ENCODE measurements at places on chromosomes 2 and 18.
A peak's percentile ranks its signal among the peaks of the same experiment; 100 is the strongest.

DNA sequence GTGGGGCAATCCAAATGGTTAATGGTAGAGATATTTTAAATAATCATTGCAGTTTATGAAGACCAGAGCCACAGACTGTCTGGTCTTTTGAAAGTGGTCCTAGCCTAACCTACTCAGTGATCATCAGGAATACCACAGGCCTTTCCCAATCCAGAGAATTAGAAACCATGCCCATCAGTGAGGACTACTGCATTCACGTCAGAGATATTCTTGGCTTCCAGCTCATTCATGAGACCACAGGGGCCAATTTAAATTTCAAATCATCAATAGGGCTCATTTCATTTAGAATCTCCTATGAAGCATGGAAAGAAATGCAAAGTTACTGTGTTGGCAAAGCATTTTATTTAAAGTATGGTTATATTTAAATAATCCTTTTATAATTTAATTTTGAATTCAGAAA, 362.3 kb upstream of the KCNJ3 start:
- no peak for DNase-seq

- no peak for DNase-seq
Observed at GRCh38 chr18:12408247-12408869, 629 bp downstream of the PRELID3A start.

DNA sequence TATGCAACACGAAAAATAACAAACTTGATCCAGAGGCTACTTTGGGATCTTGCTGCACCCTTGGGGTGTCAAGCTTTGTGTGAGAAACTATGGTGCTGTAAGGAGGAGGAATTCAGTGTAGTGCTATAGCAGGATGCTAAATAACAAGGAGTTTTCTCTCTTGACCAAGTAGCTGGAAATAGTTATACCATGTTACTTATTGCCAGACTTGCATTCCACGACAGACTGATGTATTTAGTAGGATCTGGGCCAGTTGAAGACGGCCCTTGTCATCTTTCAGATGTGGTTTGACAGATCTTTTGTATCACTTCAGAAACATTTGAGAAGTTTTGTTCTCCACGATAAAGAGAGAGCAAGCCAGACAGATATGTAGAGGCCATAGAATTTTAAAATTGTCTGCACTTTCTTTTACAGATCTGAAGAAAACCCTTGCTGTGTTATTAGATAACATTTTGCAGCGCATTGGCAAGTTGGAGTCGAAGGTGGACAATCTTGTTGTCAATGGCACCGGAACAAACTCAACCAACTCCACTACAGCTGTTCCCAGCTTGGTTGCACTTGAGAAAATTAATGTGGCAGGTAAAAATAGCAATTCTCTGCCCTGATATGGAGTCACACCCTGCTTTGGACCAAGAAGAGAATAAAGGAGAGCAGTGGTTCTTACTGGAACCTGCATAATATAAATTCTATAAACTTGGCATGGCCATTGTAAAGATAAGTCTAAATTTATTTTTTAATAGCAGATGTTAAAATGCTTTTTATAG, 16.3 kb downstream of the MGAT5 start:
- DNase-seq, result no peak

DNA sequence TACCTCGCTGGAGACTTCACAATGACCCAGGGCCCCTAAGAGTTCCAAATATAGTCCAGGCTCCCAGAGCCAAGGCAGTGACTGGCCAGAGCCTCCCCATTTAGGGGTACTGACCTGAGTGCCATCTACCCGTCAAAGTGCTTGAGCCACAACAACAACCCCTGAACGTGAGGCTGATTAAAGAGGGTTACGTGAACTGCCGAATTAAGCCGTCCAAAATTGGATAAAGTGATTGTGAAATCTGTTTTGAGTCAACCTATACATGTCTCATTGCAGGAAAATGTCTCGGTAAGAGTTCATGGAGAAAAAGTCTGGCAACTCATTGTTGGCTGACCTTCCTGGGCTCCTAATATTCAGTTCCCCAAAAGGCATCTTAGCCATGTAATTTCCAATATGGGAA, 116.3 kb downstream of the TTC32 start:
- DNase-seq, result no peak

GRCh38 chr2:123518367-123518766, 506.7 kb upstream of the CNTNAP5 start:
- no peak for DNase-seq

GRCh38 chr2:45944074-45944473, 292.6 kb downstream of the PRKCE start:
- no peak for DNase-seq

GRCh38 chr2:127388423-127389164, 819 bp upstream of the MAP3K2 start:
- no peak for DNase-seq

GRCh38 chr2:27494284-27494943, 586 bp downstream of the FNDC4 start:
- no peak for DNase-seq

DNA sequence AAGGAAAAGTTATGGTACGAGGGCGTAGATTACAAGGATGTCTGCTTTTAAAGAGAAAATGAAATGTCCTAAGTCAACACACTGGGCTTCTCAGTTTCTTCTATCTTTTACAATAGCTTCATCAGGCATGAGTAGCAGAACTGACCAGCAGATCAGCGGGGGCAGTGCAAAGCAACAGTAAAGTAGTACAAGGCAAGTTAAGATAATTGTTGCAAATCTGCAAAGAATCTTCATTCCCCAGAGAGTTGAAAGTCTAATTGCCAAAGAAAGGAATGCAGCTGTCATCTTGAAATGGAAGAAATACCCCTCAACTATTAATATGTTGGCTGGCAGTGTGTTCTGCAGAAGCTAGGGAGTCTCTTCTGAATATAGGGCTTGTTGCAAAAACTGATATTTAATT, 60.2 kb upstream of the SLC39A10 start:
- DNase-seq, result no peak

GRCh38 chr2:224194161-224194560, 155.1 kb upstream of the SERPINE2 start:
- DNase-seq, result no peak

DNA sequence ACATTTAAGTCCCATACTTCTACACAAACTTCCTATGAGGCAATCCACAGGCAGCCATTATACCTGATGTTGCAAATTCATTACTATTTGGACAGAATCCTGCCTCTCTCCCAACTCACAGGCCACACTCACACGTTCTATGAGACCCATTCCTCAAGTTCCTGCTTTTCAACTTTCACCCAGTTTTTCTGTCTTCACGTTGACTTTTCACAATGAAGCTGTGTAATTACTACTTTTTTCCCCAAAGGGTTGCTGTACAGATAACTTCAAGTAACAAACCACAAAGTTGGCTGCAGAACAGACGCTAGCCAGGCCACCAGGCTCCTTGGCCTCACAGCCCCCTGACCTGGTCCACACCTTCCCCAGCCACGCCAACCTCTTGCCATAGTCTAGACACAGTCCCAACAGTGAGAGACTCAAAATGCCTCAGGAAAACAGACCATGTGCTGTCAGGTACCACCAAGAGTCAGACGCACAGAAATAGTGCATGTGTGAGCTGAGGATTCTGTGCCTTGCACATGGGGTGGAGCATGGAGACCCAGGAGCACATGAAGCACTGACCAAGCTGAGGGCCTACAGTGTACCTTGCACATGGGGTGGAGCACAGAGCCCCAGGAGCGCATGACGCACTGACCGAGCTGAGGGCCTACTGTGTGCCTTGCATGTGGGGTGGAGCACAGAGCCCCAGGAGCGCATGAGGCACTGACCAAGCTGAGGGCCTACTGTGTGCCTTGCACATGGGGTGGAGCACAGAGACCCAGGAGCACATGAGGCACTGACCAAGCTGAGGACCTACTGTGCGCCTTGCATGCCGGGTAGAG, 61.0 kb downstream of the EIPR1 start:
- DNase-seq, result no peak

DNA sequence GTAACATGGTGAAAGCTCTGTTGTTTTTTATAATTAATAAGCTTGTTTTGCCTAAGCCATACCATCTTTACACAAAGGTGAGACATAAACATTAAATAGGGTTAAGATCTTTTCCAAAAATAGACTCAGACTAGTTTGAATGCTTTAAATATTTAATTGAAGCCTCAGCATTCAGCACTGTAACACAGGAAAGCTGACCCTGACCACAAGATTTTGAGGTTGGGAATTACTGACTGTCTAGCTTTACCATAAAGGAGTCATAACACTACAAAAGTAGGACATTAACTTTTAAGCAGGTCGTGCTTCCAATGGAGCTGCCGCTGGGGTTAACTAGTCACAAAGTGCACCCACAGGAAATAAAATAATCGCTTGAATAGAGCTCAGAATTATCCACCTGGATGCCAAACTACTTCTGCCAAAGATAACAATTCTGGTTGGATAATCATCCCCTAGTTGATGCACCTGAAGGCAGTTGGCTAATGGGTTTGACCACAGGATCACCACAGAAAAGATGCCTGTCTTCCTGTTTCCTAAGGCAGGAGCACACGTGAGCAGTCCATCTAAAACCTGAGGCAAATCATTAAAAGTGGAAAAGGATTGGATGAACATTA, 106.2 kb downstream of the COBLL1 start:
- DNase-seq, result no peak

DNA sequence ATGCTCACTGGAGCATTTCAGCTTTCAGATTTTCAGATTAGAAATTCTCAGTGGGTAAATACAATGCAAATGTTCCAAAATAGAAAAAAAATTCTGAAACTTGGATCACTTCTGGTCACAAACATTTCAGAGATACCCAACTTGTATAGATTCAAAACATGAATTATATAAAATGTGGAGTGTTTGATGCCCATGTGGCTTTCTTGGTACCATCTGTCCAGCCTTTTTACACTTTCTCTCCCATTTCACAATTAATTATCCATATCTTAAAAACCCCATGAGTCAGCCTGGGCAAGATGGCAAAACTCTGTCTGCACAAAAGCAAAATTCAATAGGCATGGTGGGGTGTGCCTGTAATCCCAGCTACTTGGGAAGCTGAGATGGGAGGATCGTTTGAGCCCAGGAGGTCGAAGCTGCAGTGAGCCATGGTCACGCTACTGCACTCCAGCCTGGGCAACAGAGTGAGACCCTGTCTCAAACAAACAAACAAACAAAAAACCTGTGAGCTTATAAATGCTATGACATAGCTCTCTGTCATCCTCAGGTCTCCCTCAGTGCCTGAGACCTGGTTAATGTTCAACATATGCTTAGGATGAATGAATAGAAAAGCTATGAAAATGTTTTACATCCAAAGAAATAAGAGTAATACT, 146.3 kb upstream of the TTC39C start:
- no peak for DNase-seq

DNA sequence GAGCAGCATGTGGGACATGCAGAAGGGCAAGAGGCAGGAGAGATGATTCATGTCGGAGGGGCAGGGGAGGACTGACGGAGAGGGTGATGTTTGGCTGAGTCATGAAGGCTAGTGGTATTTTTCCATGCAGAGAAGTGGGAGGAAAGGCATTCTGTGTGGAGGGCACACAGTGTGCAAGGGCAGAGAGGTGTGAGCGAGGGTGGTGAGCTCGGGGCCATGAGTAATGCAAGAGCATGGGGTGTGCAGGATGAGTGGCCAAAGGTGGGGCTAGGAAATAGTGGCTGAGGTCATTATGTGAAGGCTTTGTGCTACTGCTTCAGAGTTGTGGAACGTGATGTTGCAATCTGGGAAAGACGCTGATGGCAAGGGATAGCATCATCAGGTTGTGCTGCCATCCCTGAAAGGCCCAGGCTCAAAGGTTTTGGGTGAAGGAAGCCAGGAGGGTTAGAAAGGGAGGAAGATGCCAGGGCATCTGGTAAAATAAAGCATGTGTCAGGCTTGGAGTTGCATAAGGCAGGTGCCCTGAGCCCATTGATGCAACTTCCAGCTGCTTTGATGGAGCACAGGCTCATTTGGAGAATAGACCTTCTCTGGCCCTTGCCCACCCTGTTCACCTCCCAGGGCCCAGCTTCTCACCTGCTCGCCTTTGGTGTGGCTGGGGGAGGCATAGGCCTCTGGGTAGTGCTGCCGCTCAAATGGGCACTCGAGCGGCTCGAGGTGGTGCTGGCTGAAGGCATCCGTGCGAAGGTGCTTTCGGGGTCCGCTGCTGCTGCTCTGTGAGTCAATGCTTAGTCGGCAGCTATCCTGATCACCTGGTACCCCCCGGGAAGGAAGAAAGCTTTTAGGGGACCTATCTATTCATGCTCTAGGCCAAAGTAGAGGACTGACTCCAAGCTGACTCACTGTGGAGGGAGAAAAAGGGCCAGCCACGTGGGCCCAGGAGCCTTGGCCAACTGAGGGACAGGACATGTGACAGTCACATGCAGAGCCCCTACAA, 37.5 kb downstream of the PAX8 start:
- DNase-seq, result peak; percentile 97

GRCh38 chr2:100628506-100628905, 65.7 kb downstream of the PDCL3 start:
- no peak for DNase-seq

- no peak for DNase-seq
Observed at GRCh38 chr2:135831180-135831812, 5.7 kb downstream of the LCT start.

GRCh38 chr18:55576001-55576400, 12.0 kb downstream of the TCF4 start:
- no peak for DNase-seq
